ENCODE measurements at places on chromosomes 3 and 15.

- DNase-seq, result no peak
Measured at GRCh38 chr3:119664370-119664769, 4.0 kb upstream of the POPDC2 start.

DNA sequence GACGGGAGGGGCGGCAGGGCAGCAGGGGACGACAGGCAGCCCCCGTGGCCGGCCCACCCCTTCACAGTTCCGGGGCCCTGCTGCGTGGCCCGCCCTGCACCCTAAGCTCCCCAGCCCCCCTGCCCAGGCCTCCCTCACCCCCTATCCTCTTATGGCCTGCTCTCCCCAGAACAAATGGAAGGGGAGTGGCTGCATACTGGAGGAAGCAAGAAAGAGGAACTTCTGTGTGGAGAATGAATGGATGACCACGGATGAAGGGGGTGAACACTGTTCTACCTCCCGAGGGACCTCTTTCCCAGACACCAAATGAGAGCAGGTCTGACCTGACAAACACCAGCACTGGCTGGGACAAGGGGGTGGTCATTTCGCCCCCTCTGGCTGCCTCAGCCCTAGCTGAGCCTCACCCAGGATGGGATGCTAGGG lies 25.0 kb downstream of the SEC61A1 start:
- DNase-seq, result no peak

DNA sequence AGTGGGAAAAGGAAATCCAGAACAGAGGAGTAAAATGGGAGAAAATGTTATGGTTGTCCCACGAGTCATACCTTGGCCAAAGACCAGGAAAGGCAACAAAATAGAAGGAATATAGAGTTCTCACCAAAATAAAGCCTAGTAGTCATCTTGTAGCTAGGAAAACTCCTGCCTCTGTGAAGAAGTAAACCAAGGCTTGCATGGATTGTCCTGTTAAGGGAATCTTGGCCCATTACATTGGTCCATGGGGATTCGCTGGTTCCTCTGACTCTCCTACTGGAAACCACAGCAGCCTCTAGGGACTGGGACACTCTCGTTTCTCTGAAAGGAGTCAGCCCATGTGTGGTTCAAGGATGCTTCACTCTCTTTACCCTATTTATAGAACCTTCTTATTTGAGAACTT lies 62.9 kb upstream of the FNDC3B start:
- DNase-seq, result no peak

DNA sequence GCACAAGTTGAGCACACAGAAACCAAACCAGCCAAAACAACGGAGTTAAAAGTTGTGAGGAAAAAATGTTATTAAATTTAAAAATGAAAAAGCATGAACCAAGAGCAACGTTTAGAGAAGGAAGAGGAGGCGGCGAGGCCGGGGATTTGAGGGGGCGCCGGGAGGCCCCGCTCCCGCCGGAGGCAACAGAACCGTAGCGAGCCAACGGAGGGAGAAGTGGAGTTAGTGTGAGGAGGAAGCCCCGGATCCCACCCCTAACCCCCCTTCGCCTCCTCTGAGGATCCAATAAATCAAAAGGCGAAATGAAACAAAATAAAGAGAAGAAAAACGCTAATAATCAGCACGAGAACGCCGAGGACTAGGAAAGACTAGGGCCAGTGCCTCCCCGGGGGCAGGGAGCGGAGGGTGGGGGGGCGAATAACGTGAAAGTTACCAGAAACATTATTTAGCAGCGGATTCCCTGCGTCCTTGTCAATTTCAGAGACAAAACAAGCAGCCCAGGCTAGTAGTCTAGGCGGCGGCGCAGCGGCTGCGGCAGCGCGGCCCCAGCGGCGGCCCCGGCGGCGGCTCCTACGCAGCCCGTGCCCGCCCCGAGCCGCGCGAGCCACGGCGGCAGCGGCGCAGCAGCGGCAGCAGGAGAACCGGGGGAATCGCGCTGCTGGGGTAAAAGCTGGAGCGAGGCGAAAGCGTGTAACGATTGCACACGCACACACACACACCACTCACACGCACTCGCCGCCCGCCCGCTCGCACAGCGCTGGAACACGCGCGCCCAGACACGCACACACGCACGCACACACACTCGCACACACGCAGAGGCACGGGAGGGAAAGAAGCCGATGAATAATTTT lies 1.7 kb downstream of the MEIS2 start:
- peak; percentile 10 for DNase-seq

Data from CD4-positive, alpha-beta T cell treated with Interleukin-12 subunit alpha and Interleukin-12 subunit beta, for 1 hour (primary cell).